ENCODE measurements at places on chromosomes 13 and 19.
A peak's percentile ranks its signal among the peaks of the same experiment; 100 is the strongest.

DNA sequence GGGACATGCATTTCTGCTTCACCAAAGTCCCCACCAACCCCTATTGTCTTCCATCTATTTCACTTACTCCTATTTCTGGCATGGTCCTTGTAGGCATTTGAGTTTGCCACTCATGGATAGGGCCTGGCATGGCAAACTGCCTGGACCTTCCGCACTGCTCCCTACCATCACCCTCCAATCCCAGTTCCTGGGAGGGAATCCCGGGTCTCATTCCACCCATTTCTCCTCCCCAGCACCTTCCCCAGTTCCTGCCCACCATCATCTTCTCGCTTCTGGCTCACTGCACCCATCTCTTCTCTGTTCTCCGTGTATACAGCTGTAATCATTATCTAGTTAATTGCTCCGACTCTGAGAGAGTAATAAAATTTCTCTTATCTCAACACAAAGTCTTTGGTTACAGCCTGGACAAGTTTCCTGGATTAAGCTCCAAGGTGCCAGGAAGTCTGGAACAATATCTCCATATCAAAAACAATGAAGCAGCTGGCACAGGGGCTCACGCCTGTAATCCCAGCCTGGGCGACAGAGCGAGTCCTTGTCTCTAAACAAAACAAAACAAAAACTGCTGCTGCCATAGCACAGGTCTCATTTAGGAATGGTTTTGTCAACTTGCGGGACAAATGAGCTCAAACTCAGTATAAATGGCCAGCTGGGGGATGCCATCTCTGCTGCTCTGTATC is 17.0 kb upstream of the COX7A1 start:
- no peak for DNase-seq

- DNase-seq: no peak
Measured at GRCh38 chr13:89496478-89496877, 1825.3 kb downstream of the SLITRK5 start.

GRCh38 chr13:48919751-48920150 is 56.0 kb upstream of the FNDC3A start:
- DNase-seq: no peak

DNA sequence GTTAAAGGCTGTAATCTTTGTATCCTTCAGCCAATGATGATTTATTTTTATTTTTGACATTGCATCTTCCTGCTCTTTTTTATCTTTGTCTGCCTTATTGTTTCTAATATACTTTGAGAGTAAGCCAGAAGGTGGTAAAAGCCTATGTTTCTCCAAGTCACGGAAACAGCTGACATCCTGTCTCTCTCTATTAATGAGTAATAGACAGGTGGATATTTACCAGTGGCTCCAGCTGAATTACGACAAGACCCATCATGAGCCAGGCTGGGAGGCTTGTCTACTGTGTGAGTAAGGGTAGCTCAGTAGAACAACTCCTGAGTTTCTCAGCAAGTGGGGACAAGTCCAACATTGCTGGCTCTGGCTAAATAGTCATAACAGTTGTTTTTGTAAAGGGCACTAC is 166.6 kb downstream of the NDFIP2 start:
- no peak for DNase-seq

DNA sequence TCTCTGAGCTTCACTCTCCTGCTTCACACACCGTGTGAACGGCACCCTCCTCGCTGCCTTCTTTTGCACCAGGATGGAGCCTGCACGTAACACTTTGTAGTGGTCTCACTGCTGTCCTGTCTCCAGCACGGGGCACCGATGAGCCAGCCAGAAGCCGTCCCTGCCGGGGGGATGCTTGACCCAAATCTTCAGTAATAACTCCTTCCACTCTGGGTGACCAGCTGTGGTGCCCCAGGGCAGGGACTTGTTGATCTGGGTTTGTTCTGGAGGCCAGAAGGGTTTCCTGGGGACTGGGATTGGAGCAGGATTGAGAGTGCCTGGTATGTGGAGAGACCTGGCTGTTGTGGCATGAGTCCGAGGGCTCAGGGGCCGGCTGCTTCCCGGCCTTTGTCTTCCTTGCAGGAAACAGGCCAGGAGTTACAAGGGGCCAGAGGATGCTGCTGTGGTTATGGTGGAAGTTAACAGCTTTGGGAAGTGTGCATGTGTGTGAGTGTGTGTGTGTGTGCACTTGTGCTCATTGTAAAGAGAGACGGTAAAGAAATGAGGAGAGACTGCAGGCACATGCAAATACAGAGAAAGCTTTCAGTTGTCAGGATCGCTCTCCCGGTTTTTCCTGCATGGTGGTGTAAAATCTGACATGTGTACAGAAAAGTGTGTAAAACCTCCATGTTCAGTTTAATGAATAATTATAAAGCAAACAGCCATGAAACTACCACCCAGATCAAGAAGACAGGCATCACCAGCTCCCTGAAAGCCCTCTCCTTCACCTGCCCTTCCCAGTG is 18.9 kb downstream of the PAK4 start:
- DNase-seq: no peak

DNA sequence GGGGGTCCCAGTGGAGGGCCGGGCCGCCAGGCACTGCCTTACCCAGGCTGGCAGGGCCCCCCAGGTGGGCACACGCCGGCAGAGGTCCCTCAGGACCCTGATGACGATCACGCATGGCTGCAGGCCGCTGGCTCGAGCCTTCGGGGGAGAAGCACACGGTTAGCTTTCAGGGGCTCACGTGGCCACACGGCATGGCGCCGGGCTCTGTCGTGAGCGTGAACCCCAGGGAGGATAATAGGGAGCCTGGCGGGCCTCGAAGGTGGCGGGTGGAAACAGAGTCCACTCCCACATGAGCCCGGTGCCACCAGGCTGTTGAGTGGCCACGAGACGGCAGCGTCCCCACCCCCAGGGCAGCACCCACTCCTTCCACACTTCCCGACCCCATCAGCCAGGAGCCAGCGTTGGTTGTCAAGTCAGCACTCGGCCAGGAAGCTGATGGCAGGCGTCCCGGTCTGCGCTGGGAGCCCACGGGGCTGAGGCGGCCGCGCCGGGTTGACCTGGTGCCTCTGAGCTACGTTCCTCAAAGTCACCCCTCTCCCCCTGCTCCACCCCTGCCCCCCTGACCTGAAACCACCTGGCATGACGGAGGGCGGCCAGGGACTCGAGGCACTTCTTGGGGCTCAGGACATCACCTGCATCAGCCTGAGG is 24.7 kb upstream of the MATK start:
- DNase-seq: no peak

- no peak for DNase-seq
Measured at GRCh38 chr19:13974073-13974472, 21.8 kb downstream of the DCAF15 start.

DNA sequence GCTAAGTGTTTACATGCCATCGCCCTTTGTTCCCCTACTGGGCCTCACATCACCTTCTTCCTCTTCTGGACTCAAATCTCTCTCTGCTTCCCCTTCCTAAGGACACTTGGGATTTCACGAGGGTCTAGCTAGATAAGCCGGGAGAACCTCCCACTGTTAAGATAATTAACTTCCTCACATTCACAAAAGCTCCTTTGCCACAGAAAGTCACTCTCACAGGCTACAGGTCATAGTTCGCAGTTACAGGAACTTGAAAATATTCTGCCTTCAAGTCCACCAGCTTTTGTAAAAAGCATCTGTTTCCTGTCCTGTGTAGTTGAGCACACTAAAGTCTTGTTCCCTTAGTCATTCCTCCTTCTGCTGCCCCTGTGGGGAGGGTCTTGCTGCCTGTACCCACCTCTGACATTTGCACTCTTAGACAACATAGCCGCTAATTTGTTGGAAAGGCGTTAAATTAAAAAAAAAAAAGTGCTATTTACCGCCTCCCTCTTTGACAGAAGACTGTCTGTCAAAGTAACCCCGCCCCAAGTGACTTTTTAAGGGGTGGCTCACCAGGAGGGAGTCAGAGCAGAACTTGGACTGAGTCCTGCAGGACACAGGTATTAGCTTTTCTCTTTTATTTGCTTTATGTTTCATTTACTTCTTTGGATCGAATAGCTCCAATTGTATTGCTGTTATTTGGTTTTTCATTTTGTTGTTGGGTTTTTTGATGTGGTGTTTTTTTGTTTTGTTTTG is 26.8 kb upstream of the CEACAM21 start:
- peak; percentile 47 for DNase-seq

GRCh38 chr13:49407068-49407467 is 36.8 kb downstream of the CAB39L start:
- no peak for DNase-seq

DNA sequence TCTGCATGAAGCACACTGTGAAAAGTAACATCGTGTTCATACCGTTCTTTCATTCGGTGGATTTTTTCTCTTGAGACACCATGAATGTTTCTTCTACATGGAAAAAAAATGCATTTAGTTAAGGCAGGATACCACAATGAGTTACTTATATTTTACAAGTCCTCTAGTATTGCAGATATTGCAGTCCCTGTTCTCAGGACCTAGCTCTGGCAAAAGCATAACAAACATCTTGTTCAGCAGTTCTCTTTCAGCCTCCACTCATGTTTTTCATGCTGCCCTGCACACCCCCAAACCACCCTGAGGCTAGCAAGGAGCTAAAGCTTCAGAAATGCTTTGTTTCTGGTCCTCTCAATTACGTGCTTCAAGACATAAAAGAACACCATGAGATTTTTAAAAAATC is 24.8 kb downstream of the N4BP2L1 start:
- DNase-seq: no peak

DNA sequence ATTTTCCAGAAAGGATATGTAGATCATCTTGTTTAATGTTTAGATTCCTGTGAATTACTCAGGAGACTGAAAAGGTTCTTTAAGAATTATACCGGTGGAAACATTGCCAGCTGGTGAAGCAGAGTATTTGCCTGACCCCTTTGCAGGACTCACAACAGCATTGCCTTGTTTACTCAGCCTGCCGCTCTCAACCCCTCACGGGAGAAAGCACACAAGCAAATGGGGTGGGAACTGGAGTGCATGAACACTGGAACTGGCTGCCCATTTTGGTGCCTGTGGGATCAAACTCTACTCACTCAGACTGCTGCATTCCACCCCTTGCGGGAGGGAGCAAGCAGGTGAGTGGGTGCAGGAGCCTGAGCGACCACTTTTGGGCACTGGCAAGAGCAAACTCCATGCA is 804.7 kb upstream of the SLITRK1 start:
- DNase-seq: no peak

- no peak for DNase-seq
Measured at GRCh38 chr19:7879111-7879807, 5.1 kb upstream of the PRR36 start.

DNA sequence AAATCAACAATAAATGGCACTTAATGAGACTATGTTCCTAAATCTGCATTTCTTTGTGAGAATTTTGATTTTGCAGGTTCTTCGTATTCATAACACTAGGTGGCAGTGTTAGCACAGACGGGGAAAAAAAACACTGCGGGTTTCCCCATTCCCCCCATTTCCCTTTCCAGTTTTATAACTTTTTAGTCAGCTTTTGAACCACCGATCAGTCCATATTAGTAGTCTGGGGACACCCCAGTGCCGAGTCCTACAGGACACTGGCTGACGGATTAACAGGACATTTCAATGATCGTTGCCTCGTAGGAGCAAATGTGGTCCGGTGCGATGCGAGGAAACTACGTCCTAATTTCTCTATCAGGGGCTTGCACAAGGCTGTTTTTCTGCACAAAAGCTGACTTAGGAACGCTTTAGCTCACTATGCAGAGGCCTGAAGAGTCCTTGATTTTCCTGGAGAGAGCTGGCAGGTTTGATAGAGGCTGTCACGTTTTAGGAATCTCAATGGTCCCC is 234.3 kb downstream of the LMO7 start:
- DNase-seq: peak; percentile 22

GRCh38 chr19:48310227-48310626 is 15.1 kb upstream of the EMP3 start:
- no peak for DNase-seq

DNA sequence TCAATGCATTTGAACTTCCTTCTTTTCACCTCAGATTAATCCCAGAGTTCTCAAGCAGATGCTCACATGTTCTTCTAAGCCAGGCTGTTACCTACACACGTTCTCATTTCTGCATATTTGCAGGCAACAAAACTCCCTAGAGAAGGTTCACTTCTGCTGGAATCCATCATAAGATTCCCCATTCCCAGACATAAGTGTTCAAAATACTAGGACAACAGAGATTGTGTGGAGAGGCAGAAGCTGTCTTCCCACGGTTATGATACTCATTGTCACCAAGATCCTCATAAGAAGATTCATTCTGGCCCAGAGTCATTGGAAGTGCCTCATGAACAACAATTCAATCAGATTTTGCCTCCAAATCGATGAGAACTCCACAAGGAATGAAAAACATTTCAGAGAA is 931.6 kb upstream of the MIR17HG start:
- no peak for DNase-seq

GRCh38 chr19:58001895-58002369 is 688 bp downstream of the ZNF606 start:
- DNase-seq: peak; percentile 1

- DNase-seq: no peak
Measured at GRCh38 chr19:33997690-33998089, 174.6 kb upstream of the LSM14A start.

GRCh38 chr13:102968572-102969228 is 97.5 kb downstream of the SLC10A2 start:
- DNase-seq: no peak

DNA sequence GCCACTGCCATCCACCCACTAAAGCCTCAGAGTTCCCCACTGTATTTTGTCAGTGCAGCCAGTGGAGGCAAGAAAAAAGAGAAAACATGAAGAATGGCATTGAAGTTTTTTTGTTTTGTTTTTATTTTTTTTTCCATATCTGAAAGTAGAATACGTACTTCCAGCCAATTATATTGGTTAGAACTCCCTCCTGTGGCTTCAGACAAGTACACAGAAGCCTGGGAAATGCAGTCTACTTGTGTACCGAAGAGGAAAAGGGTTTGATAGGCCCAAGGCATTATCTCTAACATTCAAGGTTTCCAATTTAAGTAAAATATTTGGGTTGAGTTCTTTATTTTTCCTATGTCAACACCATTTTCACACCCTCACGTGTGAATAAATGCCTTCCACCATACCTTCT is 696.2 kb upstream of the GPC6 start:
- DNase-seq: no peak

- no peak for DNase-seq
Measured at GRCh38 chr13:100634696-100635095, 39.9 kb downstream of the TMTC4 start.

All from inflammatory macrophage treated with lipopolysaccharide for 4 hours (primary cell).